ENCODE measurements at places on chromosomes 13 and 19.

DNA sequence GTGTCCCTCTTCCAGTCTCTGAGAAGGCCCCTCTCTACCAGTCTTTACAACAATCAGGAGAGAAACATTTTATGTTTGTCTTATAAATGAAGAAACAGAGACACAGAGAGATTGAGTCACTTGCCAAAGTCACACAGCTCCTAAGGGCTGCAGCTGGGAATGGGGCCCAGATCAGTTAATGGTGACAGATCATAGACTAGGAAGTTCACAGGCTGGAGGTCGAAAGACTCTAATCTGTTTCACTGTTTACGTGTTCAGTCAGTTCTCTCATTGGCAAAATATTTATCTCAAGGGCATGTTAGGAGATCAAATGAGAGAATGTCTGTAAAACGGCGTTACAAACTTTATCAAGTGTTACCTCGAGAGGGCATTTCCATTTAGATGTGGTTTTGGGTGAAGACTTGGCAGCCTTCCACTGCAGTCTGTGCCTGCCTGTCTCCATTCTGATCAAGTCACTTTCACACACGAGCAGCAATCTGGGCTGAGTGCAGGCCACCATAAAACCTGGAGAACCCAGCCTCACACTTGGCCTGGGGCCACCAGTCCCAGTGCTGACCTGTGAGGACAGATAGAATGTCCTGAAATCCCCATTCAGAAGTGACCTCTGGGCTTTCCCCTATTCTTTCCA, 65.1 kb downstream of the SIAH3 start:
- DNase-seq, result no peak

- DNase-seq, result no peak
Observed at GRCh38 chr13:94413598-94413944, 65.9 kb downstream of the DCT start.

DNA sequence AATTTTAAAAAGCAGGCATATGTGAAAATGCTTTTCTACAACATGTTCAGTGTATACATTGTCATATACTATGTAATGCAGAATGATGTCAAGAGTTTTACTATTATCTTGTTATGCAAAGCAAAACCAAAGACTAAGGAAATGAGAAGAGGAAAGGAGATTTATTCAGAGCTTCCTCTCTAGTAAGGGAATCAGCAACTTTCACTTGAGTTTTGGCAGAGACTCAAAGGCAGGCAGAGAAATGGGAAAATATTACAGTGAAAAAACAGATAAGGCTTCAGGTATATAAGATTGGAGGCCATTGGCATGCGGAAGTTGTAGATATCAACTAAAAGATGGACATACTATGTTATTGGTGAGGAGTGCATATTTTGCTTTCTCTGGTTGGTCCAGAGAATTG, 512.0 kb upstream of the PCDH20 start:
- no peak for DNase-seq

GRCh38 chr19:23802290-23802689, 43.6 kb upstream of the ZNF681 start:
- no peak for DNase-seq

- no peak for DNase-seq
Observed at GRCh38 chr13:45598597-45598996, 16.9 kb downstream of the ERICH6B start.

DNA sequence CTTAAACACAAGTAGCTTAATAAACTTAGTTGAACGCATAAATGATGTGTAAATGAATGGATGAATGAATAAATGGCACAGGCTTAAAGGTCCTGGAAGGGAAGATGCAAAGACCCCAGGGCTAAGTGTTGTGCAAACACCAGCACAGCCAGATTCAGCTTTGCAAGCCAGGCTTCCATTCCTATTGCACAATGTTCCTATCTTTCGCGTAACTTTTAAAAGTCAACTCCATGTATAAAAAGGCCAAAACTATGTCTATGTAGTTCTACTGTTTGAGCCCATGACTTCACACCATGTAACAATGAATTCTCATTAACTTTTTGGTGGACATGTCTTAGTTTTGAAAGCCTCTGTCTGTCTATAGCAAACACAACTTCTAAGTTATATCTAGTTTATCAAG, 226.0 kb downstream of the NALCN start:
- DNase-seq, result no peak

DNA sequence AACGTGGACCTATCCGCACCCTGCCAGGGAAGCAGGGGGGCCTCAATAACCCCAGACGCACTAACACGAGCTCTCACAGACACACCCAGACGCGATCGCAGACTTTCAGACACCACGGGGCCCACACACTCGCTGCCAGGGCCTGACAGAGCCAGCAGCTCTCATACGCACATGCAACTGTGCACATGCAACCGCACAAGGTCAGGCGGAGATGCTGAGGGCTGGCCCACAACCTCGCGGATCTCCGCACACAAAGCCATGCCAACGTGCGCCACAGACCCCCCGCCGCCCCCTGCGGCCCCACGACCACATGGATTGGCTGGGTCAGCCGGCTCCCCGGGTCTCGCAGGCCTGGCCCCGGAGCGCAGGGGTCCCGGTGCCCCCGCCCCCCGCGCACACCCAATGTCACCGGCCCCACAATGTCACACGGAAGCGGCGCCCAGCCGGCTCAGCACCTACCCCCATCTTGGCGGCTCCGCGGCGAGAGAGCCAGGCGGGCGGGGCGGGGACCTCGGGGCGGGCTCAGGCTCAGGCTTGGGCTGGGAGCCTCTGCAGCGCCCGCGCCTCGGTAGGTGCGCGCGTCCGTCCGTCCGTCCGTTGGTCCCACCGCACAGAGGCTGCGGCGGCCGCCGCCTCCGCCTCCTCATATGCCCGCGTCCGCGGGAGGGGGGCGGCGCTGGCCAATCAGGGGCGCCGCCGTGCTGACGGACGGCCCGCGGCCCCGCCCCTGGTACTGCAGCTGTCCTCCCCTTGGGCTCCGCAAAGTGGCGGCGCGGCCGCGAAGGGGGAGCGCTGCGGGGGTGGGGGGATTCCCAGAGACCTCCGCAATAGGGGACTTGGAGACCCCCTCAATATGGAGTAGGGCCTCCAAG, at the start of gene ATP1A3:
ATP1A3 (minus strand) TSS at position 619 of the 872 bp plus-strand sequence; CDS start at position 465, 154 bp downstream.
- no peak for DNase-seq

DNA sequence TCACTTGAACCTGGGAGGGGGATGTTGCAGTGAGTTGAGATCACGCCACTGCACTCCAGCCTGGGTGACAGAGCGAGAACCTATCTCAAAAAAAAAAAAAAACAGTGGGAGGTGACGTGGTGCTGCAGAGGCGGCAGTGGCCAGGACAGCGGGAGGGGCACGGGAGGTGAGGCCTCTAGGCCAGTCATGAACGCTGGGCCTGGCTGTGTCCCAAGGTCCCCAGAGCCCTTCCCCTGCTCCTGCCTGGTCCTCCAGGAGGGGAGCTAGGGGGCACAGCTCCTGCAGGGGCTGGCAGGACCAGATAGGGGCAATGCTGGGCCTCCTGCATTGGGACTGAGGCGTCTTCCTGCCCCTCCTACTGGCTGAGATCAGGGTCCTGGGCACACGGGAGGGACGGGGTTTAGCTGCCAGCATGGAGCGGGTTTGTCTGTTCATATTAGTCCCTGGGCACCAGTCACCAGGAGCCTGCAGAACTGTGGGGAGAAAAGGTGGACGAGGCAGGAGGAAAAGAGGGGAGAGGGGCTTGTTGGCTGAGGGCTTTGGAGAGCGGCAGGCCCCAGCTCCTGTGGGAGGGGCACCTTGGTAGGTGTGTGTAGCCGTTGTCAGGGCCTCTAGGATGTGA, 4.5 kb downstream of the MAP2K7 start:
- no peak for DNase-seq

DNA sequence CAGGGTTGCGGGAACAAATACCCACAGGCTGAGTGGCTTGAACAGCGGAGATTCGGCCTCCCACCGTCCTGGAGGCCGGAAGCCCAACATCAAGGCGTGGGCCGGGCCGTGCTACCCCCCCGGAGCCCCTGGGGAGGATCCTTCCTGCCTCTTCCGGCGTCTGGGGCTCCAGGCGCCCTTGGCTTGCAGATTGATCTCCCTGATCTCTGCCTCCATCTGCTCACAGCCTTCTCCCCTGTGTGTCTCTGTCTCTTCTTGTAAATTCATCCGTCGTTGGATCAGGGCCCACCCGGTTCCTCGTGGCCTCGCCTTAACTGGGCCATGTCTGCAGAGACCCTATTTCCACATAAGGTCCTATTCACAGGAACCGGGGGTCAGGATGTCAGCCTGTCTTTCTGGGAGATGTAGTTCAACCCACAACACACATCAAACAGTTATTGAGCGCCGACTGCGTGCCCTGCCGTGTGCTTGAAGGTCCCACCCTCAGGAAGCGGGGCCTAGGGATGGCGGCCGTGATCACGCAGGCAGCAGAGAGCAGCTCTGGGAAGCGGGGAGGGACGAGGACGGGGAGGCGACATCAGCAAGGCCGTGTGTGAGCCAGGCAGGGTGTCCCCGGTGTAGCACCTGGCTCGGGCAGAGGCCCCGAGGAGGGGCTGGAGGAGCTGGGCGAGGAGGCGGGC, 21.3 kb downstream of the HCN2 start:
- DNase-seq, result peak; percentile 23

GRCh38 chr19:5948752-5949564, 29.0 kb downstream of the RANBP3 start:
- no peak for DNase-seq

DNA sequence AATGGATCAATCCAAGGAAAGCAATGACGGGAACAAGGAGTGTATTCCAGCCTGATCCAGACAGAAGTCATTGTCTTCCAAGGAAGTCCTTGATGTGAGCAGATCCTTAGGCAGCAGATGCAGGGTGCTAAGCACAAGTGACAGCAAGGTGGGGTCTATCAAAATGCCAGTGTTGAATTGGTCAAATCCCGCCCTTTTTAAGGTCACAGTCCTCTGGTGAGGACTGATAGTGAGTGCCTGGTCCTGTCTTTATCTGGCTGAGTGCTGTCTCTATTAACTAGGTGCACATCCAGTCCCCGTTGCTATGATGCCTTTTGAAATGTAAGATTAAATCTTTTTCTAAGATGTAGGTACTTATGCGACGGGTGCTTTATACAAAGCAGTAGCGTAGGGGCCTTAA, 1.3 kb upstream of the LAMP1 start:
- no peak for DNase-seq

GRCh38 chr13:110001670-110002275, 215.4 kb upstream of the IRS2 start:
- DNase-seq, result no peak

DNA sequence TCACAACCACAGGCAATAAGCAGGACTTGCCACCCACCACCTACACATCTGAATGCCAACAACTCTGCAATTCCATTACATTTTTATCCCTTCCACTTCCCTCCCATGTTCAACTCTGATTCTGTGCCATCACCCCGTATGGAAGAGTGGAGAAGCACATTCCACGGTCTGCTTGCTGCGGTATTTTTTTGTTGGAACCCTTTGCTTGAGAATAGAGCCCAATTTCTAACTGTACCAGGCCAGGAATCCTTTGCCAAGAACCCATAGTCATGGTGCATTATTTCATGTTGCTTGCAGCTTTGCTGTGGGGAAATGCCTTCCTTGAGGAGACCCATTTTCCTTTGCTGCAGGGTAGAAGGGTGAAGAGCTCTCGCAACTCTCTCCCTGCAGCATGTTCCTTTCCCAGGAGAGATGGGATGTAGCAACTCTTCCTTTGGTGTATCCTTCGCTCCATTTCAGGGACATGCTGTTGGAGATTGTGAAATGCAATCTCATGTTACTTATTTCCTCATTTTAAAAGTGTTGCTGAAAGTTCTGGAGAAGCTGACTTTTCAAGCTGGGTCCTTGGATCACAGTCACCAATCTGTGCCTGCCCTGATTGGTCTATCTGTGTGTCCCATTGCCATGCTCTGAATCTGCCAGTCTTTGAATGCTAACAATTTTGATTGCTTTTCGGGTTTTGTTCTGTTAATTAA, 69.8 kb upstream of the STARD13 start:
- no peak for DNase-seq

GRCh38 chr19:43618921-43619261, 538 bp downstream of the ZNF428 start:
- DNase-seq, result peak; percentile 72

- DNase-seq, result no peak
Observed at GRCh38 chr19:21498651-21499050, 6.8 kb upstream of the ZNF429 start.

DNA sequence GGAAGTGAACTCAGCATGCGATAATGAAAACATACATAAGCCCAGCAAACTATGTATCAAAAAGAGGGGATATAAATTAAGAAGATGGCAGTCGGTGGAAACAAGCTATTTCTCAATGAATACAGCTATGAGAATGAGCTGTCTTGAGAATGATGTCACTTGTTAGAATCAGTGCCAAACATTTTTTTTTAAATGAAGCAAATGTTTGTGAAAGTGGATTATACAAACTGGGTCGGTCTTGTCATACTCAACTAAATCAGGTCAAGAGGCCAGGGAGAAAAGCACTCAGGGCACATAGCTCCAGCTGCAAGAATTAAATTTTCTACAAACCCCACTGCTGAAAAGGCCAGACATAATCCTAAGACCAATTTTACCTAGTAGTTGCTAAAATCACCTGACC, 1048.4 kb downstream of the SLITRK1 start:
- no peak for DNase-seq

- DNase-seq, result no peak
Observed at GRCh38 chr19:17893766-17894165, 22.0 kb downstream of the SLC5A5 start.

DNA sequence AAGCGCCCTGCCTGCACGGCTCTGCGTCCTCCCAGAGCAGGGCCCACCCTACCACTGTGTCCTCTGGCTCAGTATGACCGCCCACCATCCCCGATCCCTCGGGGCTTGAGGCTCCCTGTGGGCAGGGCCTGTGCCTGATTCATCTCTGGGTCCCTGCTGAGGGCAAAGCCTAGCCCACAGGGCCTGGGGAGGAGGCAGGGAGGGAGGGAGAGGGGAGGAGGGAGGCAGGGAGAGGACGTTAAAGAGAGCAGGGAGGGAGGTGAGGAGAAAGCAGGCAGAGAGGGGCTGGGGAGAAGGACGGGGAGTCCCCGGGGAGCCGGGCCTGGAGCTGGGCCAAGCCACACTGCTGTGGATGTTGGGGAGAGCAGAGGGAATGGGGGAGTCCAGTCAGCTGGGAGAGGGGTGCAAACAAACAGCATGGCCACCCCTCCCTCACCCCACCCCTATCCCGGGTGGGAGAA, 4.0 kb upstream of the ERFL start:
- DNase-seq, result no peak

DNA sequence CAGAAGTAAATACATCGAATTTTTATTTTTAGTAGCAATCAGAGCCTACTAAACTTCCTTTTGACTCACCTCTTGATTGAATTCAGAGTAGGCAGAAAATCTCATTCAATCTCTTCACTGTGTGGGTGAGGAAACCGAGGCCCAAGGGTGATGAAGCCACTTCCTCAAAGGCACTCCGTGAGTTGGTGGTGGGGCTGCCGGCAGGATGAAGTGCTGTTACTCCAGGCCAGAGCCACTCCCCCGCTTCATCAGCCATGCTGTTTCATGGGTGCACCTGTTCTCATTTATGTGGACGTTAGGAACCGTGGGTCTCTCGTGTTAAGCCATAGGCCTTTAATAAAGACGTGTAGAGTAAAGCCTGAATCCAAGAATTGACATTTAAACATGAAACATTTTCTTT, 13.2 kb downstream of the ING1 start:
- no peak for DNase-seq
